ENCODE measurements at places on chromosomes 2 and 18.

DNA sequence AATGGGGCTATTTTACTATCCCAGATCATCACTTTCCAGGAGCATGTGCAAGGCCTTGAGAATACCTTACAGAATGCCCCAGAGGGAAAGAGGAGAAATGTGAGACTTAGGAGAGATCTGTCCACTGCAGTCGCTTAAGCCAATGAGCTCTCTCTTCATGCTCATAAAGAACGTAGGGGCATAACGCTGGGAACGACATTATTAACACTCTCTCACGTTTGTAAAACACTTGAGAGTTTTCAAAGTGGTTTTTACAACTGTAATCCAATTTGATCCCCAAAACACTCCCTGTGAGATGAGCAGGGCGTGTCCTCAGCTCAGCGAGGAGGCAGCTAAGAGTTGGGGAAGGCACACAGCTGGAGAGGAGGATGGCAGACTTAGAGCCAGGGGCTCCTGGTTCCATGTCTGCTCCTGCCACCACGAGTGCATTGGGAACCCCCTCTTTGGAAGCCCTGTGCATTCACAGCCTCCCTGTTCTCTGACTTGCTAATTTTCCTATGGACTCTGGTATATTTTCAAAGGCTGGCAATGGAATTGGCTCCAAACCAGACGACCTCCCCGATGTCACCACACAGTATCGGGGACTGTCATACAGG lies 97.4 kb downstream of the PLB1 start:
- no peak for DNase-seq

DNA sequence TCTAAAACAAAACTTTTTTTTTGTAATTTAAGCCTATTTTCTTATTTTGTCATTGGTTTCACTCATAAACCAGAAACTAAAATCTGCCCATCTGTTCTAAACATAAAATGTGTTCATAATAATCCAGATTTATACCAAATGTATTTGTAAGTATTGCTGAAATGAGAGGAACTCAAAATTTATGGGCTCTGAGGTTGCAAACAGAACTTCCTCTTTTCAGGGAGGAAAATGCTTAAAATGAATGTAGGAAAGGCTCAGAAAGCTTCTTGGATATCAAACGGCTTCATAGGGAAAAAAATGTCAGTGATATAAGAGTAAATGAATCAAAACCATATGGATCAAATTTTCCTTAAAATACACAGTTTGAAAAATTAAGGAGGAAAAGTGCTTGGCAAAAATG lies 83.9 kb downstream of the PAX3 start:
- no peak for DNase-seq

GRCh38 chr2:109660046-109660860 lies 46.1 kb downstream of the SOWAHC start:
- no peak for DNase-seq

- DNase-seq = no peak
Observed at GRCh38 chr2:46339676-46340459, 42.7 kb downstream of the EPAS1 start.

- no peak for DNase-seq
Observed at GRCh38 chr18:3931542-3932112, 481.7 kb downstream of the TGIF1 start.

DNA sequence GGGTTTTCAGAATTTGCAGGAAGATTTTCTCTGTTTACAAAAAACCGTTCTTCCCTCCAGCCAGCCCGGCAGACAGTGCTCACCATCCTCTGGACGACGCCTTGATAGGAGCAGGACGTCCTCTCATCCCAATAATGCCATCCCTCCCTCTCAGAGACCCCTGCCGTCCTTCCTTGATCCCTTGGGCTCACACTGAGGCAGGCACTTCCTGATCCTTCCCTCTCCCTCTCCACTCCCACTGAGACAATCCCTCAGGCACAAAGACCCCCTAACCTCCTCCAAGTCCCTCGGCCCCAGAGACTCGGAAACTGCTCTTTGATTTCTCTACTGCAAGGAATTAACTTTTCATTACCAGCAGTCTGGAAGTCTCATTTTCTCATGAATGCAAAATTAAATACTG lies 42.5 kb downstream of the PAX3 start:
- no peak for DNase-seq

DNA sequence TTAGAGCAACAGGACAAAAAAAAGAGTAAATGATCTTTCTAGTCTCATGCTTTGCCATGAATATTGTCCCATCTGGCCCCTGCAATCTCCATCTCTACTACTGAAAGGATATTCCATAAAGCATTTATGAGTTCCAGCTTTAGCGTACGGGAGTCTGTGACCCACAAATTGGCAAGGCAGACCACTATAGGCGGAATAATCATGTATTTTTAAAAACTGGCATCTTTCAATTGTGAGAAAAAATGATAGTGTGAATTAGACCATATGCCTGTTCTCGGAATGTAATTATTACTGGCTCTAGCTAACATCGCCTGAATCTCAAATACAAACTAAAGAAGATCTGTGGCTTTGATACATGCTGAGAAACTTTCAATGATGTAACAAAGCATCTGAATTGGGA lies 738.1 kb upstream of the NXPH2 start:
- DNase-seq = no peak

DNA sequence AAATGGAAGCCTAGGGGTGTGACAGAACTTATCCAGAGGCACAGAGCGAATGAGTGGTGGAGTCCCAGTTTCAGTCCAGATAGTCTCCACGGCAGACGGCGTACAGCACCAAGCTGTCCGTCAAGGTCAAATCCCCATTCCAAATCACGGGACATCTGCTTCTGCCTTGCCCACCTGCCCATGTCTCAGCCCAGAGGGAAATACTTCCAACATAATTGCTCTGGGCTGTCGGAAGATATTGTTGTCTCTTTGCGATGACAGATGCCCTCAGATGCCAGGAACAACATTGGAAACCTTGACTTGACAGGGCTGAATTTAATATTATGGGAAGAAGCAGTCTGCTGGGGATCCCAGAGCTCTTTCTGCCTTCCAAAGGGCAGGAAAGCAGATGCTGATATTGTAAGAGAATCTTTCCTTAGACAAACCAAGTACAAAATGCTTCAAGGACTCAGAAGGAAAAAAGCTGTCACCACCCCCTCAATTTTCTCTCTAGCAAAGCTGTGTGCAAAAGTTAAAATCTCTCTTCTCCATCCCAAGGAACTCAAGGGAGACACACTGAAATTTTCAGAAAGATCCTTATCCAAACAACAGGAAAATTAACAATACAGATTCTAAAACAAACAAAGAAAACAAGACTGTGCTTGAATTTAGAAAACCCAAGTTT lies 364.0 kb downstream of the LRATD1 start:
- no peak for DNase-seq

DNA sequence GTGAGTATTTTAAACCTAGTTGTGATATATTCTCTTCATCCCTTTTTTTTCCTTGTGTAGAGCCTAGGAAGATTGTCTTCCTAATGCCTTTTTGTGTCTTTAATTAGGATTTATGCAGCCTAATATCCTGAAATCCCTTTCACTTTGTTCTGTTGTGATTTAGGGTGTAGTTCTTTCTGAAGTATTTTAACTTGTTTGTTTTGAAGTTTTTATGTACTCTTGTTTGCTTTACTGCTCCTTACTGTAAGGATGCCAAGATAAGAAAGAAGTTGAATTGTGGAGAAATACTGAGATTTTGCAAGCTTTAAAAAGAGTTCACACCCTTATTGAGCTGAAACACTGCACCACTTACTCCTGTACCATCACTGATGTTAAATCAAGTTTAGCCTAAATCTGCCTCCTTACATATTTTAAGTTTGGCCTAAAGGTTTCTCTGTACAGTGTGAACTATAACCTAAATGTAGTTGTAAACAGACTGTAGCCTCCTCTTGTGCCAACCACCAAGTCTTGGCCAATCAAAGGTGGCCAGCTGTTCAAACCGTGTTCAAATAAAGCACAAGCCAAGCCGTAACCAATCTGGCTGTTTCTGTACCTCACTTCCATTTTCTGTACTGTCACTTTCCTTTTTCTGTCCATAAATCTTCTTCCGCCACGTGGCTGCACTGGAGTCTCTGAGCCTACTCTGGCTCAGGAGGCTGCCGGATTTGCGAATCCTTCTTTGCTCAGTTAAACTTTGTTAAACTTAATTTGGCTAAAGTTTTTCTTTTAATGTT lies 17.7 kb upstream of the ACOXL start:
- DNase-seq = no peak

- DNase-seq = peak; percentile 39
Observed at GRCh38 chr2:190563109-190563508, 28.6 kb upstream of the NEMP2 start.

- no peak for DNase-seq
Observed at GRCh38 chr2:190877436-190877835, 3.2 kb upstream of the GLS start.

DNA sequence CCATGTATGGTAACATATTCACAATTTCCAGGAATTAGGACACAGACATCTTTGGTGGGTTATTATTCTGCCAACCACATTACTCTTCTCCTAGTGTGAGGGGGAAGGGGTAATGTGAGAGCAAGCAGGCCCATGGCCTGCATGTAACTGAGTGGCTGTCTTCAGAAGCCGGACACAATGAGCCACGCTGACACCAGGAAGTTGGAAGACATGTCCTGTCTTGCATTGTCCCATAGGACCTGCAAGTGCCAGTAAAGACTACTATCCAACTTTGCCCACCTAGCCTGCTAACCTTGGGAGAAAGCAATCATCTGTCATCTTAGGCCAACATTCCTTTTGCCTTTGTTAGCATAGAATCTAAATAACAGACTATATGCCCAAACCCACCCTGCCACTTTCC lies 86.2 kb upstream of the SH3BP4 start:
- no peak for DNase-seq
